ENCODE measurements at places on chromosomes 5 and 9. TPM values are rescaled to one million over a fixed set of nuclear protein-coding genes. Genes with fewer than 3 reads are reported as not detected.

The TAF11L5 gene
- total RNA-seq: not detected

The FAM221B gene
- not detected for total RNA-seq

The PSIP1 gene
- 54.1 TPM for total RNA-seq

The SLC25A48 gene
- total RNA-seq: 1.6 TPM

The FABP6 gene
- total RNA-seq: not detected

The CETN3 gene
- 38.5 TPM for total RNA-seq

The C9orf50 gene
- total RNA-seq: not detected

The FGF1 gene
- total RNA-seq: not detected

The GPR21 gene
- 2.0 TPM for total RNA-seq

The IL9 gene
- not detected for total RNA-seq

The PCA3 gene
- total RNA-seq: not detected

The SPINK7 gene
- not detected for total RNA-seq

The SEC61B gene
- total RNA-seq: 170 TPM

The PCSK1 gene
- total RNA-seq: not detected

The BTNL8 gene
- total RNA-seq: 7.3 TPM

The CDH9 gene
- total RNA-seq: not detected

The SCGB3A2 gene
- total RNA-seq: not detected

The EGFL7 gene
- 30.2 TPM for total RNA-seq

The MCTP1 gene
- total RNA-seq: 3.2 TPM

The ADAMTS12 gene
- total RNA-seq: not detected

The AMBP gene
- 2.6 TPM for total RNA-seq

The OBP2B gene
- not detected for total RNA-seq

The CLK4 gene
- 26.5 TPM for total RNA-seq

The ADAMTS16 gene
- not detected for total RNA-seq

The ZDHHC11 gene
- 5.0 TPM for total RNA-seq

The SH2D3C gene
- not detected for total RNA-seq

The SHROOM1 gene
- total RNA-seq: 17.4 TPM

The COL5A1 gene
- 5.7 TPM for total RNA-seq

The SLC22A4 gene
- total RNA-seq: 1.7 TPM

The CDK7 gene
- 82.4 TPM for total RNA-seq

The TCERG1 gene
- 97.1 TPM for total RNA-seq

The PCDHGC3 gene
- 1.3 TPM for total RNA-seq

The RNF183 gene
- 1.5 TPM for total RNA-seq

The ABCA1 gene
- total RNA-seq: 14.0 TPM

The QRFP gene
- total RNA-seq: not detected

The P4HA2 gene
- total RNA-seq: 41.0 TPM

The CTSV gene
- total RNA-seq: 110 TPM

The HCN1 gene
- not detected for total RNA-seq

The PCSK5 gene
- total RNA-seq: 13.0 TPM

The ADRA1B gene
- total RNA-seq: not detected

The C9orf78 gene
- 44.1 TPM for total RNA-seq

The NRG2 gene
- total RNA-seq: 0.59 TPM

The IL17B gene
- total RNA-seq: not detected

The LCN9 gene
- total RNA-seq: not detected

The PCDHGB2 gene
- 1.00 TPM for total RNA-seq

The SLC25A2 gene
- 0.67 TPM for total RNA-seq
